ENCODE measurements at places on chromosomes 7 and 10.

DNA sequence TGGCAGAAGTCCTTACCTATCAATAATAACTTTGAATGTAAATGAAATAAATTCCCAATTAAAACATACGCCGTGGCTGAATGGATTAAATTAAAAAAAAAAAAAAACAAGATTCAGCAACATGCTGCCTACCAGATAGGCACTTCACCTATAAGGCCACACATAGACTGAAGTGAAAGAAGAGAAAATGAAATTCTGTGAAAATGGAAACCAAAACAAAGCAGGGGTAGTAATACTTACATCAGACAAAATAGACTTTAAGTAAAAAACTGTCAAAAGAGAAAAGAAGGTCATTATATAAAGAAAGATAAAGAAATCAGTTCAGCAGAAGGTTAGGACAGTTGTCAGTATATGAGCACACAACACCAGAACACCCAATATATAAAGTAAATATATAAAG lies 55.3 kb downstream of the TCAF1 start:
- DNase-seq, result no peak

DNA sequence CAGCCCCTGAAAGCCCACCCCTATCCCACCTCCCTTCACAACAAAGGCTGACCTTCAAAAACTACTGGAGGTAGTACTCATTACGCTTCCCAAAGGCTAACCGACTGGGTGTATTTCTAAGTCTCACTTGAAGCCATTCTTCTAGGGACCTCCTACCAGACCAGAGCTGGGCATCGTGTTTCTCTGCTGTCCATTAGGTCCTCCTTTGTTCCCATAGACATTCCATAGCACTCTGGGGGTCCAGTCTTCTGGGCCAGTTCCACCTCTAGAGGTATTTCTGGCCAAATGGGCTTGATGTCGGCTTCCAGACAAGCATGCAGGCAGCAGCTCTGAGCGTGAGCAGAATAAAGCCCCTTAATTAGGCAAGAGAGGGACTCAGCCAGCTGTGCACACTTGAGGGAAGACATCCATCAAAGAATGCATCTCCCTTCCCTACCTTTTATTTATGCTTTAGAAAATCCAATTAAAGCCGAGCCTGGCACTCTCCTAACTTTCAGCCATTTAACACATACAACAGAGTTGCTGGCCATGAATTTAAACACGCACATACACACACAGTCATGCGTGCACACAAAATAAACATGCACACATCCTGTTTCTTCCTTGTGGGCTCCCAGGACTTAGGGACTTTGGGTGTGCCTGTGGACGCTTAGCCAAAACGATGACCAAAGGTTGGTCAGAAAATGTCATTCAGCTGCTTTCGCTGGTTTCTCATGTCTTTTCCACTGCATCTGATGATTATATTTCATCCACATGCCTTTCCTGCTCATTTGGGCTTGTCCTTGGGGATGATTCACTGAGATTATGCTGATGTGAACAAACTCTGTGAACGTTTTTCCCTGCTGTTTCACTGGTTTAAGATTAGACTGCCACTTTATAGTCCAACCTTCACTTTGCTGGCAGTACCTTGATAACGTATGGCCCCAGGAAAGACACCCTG lies 362.0 kb upstream of the NFE2L3 start:
- DNase-seq, result no peak

GRCh38 chr10:31313396-31313795 lies 5.6 kb upstream of the ZEB1 start:
- DNase-seq, result no peak

DNA sequence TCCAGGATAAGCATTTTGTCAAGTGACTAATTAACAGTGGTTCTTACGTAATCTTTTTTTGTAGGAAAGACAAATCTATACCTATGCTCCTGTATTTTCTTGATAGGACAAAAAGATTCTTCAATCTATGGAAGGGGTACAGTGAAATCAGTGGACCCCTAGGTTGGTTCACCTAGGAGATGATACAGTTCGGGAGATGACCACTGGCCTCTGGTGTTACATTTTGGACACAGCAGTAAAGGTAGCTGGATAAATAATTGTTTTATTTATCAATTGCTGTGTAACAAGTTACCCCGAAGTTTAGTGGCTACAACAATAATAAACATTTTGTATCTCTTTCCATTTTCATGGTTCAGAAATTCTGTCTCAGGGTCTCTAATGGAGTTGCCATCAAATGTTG lies 288.2 kb upstream of the MAGI2 start:
- no peak for DNase-seq

DNA sequence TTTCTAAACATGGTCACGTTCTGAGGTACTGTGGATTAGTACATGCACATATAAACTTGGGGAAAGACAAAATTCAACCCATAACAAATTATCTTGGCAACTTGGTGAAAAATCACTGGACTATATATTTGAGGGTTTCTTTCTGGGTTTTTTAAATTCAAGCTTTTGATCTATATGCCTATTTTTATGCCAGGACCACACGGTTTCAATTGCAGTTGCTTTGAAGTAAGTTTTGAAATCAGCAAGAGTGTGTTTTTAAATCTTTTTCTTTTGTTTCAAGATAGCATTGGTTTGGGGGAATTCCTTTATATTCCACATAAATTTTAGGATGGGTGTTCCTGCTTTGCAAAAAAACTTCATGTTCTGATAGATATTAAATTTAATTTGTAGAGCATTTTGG lies 406.4 kb upstream of the VWC2 start:
- no peak for DNase-seq

DNA sequence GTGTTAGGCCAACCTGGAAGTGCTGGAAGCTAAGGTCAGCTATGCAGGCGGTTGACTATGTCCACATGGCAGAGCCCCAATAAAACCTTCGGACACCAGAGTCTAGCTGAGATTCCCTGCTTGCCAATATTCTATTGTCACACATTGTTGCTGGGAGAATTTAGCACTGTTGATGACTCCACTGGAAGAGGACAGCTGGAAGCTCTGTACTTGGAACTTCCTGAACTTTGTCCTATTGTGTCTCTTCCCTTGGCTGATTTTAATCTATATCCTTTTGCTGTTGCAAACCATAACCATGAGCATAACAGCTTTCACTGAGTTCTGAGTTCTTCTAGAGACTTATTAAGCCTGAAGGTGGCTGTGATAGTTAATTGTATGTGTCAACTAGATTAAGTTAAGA lies 12.0 kb downstream of the XRCC2 start:
- DNase-seq, result no peak

DNA sequence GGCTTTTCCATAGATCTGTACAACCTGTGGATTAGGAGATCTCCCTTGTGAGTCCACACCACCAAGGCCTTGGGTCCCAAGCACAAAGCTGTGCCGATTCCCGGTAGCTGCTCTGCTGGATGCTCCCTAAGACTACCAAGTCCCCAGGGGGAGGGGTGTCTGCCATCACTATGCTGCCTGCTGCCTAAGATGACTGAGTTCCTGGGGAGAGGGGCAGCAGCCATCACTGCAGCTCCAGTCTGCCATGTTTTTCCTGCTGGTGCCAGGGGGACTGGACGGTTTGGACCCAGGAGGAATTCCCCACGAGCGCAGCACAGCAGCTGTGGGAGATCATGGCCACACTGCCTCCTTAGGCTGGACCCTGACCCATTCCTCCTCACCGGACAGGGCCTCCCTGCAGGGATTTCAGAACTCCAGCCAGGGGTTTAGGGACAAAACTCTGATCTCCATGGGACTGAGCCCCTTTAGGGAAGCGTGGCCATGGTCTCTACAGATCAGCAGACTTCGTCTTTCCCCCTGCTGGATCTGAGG lies 1049.8 kb downstream of the SORCS1 start:
- no peak for DNase-seq
